Ovary (tissue), 10 donors: ENCODE measurements at places on chromosomes 13 and 19.

DNA sequence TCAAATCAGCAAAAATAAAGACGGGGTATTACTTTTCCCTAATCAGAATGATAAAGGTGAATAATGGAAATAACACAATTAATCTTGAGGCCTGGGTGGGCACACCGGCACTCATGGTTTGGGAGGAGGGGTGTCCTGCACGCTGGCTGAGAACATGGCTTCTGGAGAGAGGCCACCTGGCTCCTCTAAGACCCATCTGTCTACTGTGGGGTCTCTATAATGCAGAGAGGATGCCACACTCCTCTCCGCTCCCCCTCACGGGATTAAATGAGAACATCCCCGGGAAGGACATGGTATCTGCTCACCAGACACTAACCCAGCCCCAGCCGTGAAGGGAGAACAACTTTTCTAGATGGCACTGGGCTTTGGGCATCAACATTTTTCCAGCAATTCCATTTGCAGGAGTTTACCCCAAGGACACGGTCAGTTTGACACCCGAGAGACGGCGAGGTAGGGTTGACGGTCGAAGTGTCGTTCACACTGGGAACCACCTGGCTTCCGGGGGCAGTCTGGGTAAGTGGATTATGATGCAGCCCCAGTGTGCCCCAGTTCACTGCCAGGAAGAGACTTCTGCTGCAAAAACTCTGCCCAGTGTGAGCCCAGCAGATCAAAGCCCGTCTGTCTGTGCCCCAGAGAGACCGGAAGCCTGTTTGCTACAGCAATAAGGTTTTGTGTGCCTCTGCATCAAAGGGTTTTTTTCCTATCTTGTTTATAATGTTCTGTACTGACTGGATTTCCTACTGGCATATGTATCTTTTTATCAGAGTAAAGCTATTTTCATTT is 56.6 kb downstream of the CEBPG start:
- DNase-seq: peak; percentile 8

GRCh38 chr19:4759388-4760284 is 31.9 kb upstream of the FEM1A start:
- peak; percentile 74 for DNase-seq

DNA sequence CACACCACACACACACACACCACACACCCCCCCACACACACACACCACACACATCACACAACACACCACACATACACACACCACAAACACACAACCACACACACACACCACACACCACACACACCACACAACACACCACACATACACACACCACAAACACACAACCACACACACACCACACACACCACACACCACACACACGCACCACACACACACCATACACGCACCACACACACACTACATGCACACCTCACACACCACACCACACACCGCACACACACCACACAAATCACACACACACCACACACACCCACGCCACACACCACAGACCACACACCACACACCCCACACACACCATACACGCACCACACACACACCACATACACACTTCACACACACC is 83.5 kb downstream of the ZNF557 start:
- no peak for DNase-seq

DNA sequence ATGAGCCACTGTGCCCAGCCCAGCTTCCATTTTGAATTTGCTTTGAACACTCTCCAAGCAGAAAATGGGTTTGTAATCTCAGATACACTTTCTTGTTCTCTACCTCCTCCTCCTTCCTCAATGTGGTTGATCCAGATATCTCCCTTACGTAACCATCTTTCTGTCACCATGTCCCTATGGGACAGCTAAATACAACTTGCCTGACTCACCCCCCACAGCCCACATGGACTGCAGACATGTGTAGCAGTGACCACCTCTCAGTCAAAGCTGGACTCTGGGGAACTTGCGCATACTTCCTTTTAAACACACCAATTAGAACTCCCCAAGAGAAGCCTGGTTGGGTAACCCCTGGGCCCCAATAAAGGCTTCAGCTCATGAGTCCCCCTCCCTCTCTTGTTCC is 10.8 kb upstream of the ZNF799 start:
- no peak for DNase-seq

- DNase-seq: no peak
Measured at GRCh38 chr19:10317857-10318462, 2.1 kb upstream of the FDX2 start.

DNA sequence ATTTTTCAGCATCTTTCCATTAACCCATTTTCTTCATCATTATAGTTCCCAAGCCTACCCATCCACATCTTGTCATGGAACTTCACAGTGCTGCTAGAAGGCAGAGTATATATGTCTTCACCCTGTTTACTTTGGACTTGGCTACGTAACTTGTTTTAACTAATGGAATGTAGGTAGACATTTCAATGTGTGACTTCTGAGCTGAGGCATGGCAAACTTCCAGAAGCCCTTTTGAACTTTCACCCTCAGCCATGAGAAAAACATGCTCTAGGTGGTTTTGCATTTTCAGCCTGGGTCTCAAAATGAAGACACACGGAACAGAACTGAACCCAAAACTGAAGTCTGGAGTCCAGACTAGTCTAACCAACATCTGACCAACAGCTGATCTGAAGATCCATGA is 3.2 kb downstream of the TEX30 start:
- no peak for DNase-seq

DNA sequence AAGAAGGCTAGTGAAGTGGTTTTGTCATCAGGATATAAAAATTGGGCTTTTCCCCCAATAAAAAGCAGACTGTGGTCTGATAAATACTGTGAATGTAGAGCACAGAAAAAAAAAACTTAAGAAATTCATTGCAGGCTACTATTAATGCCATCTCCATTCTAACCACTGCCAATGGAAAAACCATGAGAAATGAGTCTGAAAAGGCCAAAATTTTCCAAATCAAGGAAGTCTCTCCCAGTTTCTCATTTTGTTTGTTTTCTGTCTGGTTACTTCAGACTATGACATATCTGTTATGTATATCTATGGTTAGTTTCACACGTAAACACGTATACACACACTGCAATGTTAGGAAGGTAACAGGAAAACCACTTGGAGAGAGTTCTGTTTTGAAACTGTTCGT is 193.6 kb upstream of the TSC22D1 start:
- DNase-seq: no peak

- peak; percentile 62 for DNase-seq
Measured at GRCh38 chr19:46014941-46015686, 7.7 kb downstream of the PGLYRP1 start.

DNA sequence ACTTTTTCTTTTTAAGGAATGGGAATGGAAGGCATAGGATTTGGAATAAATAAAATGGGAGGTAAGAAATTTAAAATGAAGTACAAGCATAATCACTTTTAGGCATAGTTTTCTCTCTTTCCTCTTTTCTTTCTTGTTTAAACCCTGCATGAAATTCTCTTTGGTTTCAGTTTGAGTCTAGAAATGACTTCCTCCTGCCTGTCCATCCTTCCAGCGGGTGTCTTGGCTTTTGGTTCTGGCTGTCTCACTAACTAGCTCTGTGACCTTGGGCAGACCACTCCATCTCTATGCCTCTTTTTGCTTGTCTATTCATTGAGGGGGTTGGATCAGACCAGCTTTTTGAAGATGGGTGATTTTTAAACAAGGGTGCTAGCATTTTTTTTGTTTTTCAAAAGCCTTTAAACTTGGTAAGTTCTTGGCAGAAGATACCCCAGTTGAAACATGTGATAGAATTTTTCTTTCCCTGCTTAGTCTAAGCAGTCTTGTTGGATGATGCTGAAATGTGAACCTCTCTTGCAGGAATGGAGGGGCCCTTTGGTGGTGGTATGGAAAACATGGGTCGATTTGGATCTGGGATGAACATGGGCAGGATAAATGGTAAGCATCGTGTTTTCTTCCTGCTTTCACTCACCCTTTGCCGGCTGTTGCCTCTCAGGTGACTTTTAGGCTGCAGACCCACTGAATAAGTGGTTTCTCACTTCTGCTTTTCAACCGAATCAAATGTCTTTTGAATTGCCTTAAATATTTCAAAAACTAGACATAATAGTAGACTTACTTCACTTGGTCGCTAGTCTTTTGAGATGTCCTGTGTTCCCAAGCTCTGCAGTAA is 28.6 kb downstream of the PRAM1 start:
- no peak for DNase-seq

- DNase-seq: no peak
Measured at GRCh38 chr13:28611654-28612131, 47.2 kb upstream of the POMP start.

DNA sequence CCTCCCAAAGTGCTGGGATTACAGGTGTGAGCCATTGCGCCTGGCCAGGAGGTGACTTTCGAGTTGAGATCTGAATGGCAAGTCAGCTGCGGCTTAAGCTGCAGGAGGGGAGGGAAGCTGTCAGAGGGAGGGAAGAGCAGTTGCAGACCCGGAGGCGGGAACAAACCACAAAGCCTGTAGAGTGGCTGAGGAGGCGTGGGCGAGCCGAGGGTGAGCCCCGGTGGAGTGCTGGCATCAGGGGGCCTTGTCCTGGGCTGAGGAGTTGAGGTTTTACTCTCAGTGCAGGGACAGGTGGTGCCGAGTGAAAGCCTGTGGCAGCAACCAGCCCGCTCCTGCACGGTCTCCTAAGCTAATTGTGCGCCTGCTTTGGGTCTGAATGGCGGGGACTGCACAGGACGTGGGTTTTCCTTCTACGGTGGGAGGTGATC is 24.2 kb downstream of the PPP1R37 start:
- no peak for DNase-seq

DNA sequence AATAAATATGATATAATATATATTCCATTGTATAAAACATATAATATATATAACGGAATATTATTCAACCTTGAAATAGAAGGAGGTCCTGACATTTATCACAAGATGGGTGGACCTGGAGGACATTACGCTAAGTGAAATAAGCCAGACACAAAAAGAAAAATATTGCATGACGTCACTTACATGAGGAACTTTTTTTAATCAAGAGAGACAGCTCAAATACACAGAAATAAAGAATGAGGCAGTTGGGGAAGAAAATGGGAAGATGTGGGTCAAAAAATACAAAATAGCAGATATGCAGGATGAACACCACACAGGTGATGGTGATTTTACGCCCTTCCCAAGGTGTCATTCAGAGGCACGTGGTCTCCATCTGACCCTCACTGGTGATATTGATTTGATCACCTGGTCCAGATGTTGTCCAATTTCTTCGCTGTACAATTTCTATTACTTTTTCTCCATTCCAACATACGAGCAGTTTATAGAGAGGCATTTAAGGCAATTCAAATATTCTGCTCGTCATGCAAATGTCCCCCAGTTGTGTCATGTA is 513 bp upstream of the ZNF317 start:
- DNase-seq: no peak

GRCh38 chr19:34974646-34975045 is 10.6 kb upstream of the ZNF792 start:
- DNase-seq: no peak

DNA sequence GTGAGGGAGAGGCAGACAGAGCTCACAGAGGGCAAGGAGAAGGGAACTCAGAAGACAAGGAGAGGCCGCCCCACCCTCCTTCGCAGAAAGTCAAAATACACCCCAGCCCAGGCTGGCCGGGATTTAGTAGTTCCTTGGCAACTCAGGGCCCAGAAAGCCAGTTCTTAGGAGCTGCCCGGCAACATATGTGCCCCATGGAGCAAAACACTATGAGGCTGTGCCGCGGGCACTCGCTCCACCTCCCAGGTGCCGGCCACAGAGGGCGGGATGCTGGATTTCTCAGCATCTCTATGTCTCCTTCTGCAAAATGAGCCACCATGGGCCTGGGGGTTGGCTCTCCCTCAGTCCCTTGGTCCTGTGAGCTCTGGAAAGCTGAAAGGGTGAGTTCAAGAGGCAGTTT is 93.8 kb upstream of the CACNA1A start:
- no peak for DNase-seq

- DNase-seq: no peak
Measured at GRCh38 chr19:8589177-8589714, 12.0 kb upstream of the MYO1F start.

DNA sequence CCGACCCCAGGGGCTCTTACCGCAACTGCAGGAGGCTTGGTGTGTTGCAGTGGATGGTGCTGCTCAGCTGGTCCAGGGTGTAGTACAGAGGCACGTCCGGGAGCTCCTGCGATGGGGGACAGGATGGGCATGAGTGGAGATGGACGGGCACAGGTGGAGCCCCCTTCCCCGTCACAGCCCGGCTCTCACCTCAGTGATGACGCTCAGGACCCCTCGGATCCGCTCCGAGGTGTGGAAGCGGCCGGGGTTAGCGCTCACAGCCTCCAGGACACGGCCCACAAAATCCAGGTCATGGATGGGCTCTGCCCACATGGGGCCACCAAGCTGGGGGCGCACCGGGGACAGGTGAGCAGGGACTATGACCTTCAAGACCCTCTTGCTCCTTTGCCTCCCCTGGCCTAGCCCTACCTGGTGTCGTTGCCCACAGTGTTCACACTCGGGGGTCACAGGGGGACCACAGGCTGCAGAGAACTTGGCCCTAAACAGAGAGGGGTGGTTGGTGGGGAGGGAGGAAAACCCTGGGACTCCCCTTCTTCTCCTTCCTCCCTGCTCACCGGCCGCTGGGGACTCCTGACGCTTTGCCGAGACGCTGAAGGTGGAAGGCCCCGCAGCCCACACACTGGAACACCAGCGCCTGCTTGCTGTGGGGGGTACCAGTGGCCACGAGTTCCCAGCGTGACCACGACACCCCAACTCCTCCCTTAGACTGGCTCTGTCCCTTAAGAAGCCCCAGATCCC is 6.9 kb upstream of the LYL1 start:
- DNase-seq: no peak

- no peak for DNase-seq
Measured at GRCh38 chr19:39970425-39970674, 615 bp upstream of the PSMC4 start.

GRCh38 chr19:4034048-4035017 is 26.8 kb downstream of the PIAS4 start:
- no peak for DNase-seq

DNA sequence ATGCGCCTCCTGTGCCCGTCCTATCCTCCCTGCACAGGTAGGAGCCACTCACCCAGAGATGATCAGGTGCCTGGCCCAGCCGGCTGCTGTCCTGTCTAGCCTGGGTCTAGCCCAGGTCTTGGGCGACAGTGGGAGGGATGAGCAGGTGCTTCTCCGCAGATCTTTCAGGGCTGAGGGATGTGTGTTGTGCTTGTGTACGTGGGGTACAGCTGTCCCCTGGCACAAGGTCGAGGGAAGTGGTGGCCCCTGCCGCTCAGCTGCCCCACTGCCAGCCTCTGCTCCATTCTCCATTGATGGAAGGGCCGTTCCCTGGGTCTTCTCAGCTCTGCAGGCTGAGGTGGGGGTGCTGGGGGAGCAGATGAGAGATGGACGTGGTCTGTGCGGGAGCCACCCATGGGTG is 13.0 kb downstream of the WTIP start:
- no peak for DNase-seq
